ENCODE measurements at places on chromosomes 3 and 15. TPM values are rescaled to one million over a fixed set of nuclear protein-coding genes. Genes with fewer than 3 reads are reported as not detected.

- no peak for DNase-seq
These were observed 27.6 kb upstream of the GAP43 start for GRCh38 chr3:115595611-115596275.

DNA sequence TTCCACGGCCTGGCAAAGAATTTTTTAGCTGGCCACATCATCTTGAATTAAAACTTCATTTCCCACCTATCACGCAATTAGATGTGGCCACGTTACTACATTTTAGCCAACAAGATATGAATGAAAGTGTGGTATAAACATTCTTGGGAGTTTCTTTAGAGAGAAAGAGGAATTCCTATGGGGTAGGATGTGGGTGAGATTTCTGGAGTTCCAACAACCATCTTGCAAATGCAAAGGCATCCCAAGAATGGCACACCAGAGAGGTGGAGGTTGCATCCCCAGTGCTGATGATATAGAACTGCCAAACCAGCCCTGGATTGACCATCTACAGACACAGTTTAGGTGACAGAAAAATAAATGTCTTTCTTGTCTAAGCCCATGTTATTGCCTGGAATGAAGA is 66.3 kb upstream of the AKAP13 start:
- no peak for DNase-seq

DNA sequence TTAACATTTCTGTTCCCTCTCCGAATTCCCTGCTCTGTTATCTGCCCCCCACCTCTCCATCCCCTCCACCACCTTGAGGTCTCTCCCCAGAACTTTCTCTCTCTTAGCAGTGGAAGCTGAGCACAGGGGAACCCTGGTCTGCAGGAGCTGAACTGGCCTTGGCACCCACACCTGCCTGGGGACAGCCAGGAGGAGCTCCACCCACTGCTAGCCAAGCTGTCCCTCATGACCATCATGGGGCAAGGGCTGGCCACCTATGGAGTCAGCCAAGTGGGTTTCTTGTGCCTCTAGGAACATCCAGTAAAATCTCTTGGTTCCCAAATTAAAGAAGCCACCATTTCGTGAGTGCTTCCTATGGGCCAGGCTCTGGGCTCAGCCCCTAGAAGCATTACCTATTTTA is 276.4 kb upstream of the TLE3 start:
- peak; percentile 25 for DNase-seq

GRCh38 chr3:41259449-41260062 is 60.3 kb downstream of the CTNNB1 start:
- no peak for DNase-seq

DNA sequence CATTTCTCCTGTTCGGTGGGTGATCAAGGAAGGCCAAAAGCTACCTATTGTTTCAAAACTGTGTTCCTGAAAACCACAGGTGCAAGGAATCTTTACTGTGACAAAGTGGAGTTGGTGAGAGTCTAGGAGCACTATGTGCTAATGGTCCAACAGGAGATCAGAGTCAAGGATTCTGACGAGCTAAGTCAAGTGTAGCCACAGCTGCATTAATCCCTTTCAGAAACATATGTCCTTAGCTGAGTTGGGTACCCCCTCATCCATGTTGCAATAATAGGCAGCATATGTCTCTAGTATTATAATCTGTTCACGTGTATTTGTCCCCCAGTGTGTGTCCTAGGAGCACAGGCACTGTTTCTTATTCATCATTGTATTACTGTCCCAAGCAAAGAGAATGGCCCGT is 1.7 kb downstream of the VPS39 start:
- no peak for DNase-seq

DNA sequence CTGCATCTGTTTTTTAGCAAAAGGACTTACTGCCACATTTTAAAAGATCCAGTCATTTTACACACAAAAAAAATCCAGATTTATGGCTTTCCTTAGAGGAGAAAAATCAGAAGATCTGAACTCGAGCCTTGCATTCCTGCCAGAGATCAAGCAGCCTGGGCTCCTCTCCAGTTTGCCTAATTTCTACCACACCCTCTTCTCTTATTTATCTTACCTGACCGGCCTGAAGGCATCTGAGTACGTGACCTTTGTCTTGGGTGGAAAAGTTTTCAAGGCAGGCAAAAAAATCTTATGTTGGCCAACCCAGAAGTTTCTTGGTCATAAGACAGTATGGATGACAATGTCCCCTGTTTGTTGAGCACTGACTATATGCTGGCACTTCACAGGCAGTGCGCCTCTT is 60.3 kb downstream of the CHRD start:
- no peak for DNase-seq

GRCh38 chr3:18840535-18841137 is 307.7 kb upstream of the KCNH8 start:
- no peak for DNase-seq

GRCh38 chr3:58246148-58247047 is 8.8 kb downstream of the ABHD6 start:
- DNase-seq, result no peak

GRCh38 chr3:197591816-197592215 is 36.0 kb upstream of the BDH1 start:
- DNase-seq, result no peak

DNA sequence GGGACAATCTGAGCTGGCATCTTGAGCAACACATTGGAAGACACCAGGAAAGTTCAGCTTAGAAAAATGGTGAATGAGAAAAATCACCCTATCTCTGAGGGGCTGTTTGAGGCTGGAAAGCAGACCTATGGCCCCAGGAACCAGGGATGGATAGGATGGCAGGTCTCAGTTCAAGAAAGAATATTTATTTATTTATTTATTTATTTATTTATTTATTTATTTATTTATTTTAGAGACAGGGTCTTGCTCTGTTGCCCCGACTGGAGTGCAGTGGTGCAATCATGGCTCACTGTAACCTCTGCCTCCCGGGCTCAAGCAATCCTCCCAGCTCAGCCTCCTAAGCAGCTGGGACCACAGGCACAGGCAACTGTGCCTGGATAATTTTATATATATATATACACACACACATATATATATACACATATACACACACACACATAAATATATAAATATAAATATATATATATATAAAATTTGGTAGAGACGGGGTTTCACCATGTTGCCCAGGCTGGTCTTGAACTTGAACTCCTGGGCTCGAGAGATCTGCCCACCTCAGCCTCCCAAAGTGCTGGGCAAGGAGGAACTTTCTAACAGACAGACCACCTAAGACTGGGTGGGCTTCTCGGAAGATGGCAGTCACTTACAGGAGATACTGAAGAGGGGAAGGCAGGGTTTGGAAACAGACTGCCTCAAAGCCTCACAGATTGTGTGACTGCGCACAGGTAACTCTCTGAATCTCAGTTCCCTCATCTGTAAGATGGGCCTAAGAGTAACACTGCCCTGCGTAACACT is 29.7 kb downstream of the CCDC13 start:
- DNase-seq, result no peak

DNA sequence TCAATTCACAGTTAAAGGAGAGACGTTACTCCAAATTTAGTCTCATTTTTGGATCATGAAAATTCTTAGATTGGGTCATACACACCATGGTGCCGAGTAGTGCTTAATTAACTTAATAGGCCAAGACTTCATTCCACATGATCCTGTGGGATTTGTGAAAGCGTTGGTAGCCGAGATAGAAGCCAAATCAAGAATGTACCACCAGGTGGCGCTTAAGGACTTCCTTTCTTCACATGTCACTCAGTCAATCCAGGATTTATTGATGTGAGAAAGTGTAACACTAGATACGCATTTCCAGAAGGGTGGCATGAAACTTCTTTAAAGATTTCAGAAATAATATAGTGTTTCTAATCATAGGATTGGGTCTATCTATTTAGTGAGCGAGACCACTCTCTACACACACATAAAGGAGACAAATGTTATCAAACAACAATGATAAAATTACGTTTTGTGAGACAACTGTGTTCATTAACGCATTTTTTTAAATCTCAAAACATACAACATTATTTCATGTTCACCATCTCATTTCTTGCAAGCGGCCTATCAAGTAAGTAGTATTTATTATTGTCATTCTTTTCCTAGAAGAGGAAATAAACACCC is 436.1 kb downstream of the CHL1 start:
- DNase-seq, result no peak

GRCh38 chr15:33341953-33342352 is 31.2 kb downstream of the RYR3 start:
- no peak for DNase-seq

GRCh38 chr15:55003965-55004873 is 192.5 kb downstream of the RSL24D1 start:
- DNase-seq, result no peak

- no peak for DNase-seq
These were observed 4.8 kb upstream of the CLSTN2 start for GRCh38 chr3:139930211-139930610.

DNA sequence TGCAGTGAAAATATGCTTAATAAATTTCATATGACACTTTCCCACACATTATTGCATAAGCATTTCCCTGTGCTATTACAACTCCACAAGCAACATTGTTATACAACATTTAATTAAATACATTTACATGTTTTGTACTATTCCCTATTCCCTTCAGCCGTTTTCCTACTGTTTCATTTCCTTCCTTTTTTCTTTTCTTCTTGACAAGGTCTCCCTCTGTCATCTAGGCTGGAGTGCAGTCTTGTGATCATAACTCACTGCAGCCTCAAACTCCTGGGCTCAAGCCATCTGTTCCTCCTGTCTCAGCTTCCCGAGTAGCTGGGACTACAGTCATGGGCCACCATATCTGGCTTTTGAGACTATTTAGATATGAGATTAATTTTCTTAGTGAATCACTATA is 254.7 kb downstream of the NFKBIZ start:
- DNase-seq, result no peak

GRCh38 chr3:43372809-43373559 is 86.6 kb downstream of the SNRK start:
- DNase-seq, result no peak

DNA sequence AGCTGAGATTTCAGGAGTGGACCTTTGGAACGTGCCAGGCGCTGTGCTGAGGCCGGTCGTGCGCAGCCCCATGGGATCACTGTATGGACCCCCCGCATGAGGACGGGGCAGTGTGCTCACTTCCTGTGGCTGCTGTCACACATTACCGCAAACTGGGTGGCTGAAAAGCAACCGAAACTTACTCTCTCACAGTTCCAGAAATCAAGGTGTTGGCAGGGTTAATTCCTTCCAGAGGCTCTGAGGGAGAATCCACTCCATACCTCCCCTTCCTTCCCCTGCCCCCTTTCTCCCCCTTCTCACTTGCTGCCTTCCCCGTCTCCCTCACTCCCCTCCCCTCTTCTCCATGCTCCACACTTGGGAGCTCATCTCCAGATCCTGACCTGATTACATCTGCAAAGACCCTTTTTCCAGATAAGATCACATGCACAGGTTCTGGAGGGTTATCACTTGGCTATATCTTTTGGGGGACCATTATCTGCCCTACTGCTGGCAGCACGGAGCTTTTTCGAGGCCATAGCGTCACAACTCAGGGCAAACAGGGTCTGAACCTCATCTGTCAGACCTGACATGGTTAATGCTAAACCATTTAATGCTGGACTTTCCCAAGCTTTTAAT is 41.2 kb downstream of the KLF13 start:
- DNase-seq, result no peak

GRCh38 chr3:30332196-30333021 is 274.0 kb upstream of the TGFBR2 start:
- DNase-seq, result no peak

DNA sequence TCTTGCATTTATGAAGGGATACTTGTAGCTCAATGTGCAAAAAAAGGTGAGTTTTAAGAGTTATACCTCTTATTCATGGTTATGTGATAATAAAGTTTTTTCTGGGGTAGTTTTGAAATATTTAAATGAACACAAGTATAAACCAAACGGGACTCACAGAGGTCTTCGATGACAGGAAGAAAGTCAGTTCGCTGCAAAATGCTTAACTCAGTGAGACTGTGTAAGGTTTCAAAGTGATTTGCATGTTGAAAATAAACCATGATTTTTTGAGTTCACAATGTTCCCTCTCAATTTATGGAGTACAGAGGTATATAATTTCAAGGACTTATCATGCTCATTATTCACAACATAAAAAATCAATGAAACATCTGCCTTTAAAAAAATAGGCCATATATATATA is 36.3 kb upstream of the MYH15 start:
- DNase-seq, result no peak

GRCh38 chr3:141240687-141241615 is 9.3 kb downstream of the PXYLP1 start:
- no peak for DNase-seq

DNA sequence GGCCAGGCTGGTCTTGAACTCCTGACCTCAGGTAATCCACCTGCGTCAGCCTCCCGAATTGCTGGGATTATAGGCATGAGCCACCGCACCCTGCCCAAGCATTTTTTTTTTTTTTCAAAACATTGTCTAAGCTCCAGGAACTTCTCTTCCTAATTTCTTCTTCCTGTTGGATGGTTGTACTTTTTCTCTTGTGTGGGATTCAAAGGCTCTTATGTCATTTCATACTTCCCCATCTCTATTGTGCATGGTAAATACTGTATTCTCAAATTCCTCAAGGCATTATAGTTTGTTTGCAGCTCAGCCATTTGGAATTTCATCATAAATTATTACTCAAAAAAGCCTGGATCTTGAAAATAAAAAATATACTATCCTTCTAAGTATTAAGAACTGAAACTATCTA is 199.1 kb upstream of the GADL1 start:
- DNase-seq, result no peak

- DNase-seq, result no peak
These were observed 1.6 kb upstream of the P2RY13 start for GRCh38 chr3:151330899-151331298.

DNA sequence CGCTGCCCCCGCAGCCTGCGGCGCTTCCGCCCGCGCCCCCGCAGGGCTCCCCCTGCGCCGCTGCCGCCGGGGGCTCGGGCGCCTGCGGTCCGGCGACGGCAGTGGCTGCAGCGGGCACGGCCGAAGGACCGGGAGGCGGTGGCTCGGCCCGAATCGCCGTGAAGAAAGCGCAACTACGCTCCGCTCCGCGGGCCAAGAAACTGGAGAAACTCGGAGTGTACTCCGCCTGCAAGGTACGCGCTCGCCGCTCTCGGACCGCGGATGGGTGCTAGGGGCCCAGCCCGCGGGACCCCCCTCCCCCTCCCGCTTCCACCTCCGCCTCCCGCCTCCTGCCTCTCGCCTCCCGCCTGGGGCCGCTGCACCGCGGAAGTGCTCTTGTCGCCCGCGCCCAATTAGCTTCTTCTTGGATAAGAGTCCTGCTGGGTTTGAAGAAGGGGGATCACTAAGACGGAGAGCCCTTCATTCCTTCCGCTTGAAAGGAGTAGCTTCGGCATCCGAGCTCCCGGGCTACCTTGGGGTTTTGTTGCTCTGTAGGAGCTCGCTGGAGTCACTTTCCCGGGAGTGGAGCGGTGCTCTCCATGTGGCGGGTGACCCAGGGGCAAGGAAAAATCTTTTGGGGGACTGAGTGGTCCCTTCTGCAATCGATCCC is 426 bp downstream of the KAT2B start:
- DNase-seq, result peak; percentile 90

- DNase-seq, result no peak
These were observed 28.1 kb downstream of the CCNL1 start for GRCh38 chr3:157131861-157132260.

GRCh38 chr3:155093261-155093660 is 13.1 kb downstream of the MME start:
- no peak for DNase-seq

- DNase-seq, result peak; percentile 81
These were observed 6.7 kb upstream of the PSTPIP1 start for GRCh38 chr15:76987896-76988860.

- DNase-seq, result no peak
These were observed 213.9 kb downstream of the MTHFS start for GRCh38 chr15:79682851-79683288.

The ARGFX gene
- not detected for total RNA-seq

The HRG gene
- not detected for total RNA-seq

The MUC20 gene
- total RNA-seq, result 14.7 TPM

The PDE8A gene
- total RNA-seq, result 54.7 TPM

The IQCF5 gene
- not detected for total RNA-seq

The HYAL2 gene
- total RNA-seq, result 303 TPM

The LRRC31 gene
- total RNA-seq, result 1.7 TPM
